ENCODE measurements at places on chromosomes 2 and 18.

DNA sequence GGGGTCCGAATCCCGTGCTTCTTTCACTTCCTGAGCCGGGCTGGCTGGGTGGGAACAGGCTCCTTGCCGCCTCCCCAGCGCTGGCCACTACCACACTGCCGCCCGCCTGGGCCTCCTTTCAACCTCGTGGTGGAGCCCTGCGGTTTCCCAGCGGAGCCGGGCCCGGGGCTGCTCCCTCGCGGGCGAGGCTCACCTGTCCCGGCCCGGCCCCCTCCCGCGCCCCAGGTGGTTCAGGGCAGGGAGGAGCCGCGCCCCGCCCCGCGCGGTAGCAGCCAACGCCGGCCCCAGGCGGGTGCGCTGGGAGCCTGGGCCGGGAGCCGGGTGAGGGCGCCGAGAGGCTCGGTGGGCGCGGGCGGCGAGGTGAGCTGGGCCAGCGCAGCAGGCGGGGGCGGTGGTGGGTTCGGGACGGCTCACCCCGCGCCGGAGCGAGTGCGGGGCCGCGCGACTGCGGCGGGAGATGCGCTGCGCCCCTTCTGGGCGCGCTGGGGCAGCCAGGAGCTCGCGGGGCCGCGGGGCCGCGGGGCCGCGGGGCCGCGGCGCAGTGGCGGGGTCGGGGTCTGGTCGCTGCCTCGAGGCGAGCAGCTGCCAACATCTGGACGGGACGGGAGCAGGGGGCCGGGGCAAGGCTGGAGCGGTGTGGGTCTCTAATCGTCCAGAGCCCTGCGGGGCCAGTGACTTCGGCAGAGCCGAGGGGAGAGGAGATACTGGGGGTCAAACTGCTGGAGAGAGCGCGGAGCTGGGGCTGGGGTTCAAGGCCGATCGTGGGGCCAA is at the start of gene LYPD6B:
Gene LYPD6B (plus strand): TSS at position 258 of the 771 bp plus-strand sequence. CDS start 92,250 bp downstream, outside the sequence.
- no peak for DNase-seq

DNA sequence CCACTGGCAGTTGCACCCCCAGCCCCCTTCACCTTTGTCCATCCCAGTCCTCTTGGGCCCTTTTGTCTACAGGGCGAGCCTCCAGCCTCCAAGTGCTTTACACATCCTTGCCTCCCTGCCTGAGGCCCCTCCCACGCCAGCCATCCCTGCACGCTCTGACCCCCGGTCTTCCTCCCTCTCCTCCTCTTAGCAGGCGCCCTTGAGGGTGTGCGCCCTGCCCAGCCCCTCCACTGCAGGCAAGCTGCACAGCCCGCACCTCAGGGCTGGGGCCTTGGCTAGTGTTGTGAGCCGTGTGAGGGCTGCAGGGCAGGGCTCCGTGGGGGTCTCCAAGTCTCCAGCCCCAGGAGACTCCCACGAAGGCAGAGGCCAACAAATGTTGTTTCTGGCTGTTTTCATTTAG is 6.9 kb downstream of the BOK start:
- no peak for DNase-seq

- peak; percentile 96 for DNase-seq
Measured at GRCh38 chr2:127701193-127701650, at the start of gene SFT2D3. TSS of gene SFT2D3 (plus strand) at chr2:127701497. CDS start at chr2:127701529, 32 bp downstream.

GRCh38 chr2:119821266-119821665 is 61.5 kb downstream of the PTPN4 start:
- no peak for DNase-seq

Measured in osteocyte (in vitro differentiated cells).